Endothelial cell of umbilical vein (primary cell): ENCODE measurements at places on chromosomes 3 and 15.

GRCh38 chr15:29883126-29883525, 60.9 kb upstream of the TJP1 start:
- DNase-seq: no peak

- DNase-seq: peak; percentile 37
Measured at GRCh38 chr3:183178833-183179549, 16.5 kb upstream of the LAMP3 start.

DNA sequence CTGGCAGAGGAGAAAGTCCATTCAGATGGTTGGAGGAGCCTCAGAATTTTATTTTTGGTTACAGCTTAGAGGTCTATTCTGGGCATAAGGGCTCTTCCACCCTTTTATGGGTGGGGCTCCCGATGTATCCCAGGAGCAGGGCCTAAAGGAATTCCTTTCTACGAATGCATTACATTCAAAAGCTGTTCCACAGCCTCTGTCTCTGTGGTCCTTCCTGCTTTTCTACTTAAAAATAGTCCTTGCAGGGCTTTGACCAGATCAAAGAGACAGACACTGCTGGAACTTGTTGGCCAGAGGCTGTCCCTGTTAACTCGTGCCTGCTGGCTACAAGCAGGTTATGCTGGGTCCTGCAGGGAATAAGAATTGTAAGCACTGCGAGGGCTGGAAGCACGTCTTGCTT, 14.4 kb upstream of the NOX5 start:
- no peak for DNase-seq

GRCh38 chr3:29494305-29495036, 213.6 kb downstream of the RBMS3 start:
- peak; percentile 29 for DNase-seq

DNA sequence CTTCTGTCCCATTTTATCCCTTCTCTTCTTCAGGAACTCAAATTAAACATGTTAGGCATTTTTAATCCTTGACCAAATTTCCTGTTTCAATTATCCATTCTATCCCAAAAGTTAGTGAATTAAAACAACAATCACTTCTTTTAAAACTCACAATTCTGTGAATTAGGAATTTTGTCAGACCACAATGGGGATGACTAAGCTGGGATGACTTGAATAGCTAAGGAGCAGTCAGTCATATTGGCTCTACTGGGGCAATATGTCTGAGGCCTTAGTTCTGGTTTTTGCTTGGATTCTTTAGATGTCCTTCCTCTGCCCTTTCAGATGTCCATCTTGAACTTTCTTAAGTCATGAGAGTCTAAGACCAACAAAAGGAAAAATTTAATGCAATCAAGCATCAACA, 178.2 kb upstream of the TGFBR2 start:
- DNase-seq: no peak

- no peak for DNase-seq
Measured at GRCh38 chr3:182185313-182185712, 473.6 kb downstream of the SOX2 start.

GRCh38 chr15:82021992-82022391, 23.8 kb downstream of the MEX3B start:
- DNase-seq: no peak

- no peak for DNase-seq
Measured at GRCh38 chr15:27422997-27423396, 452.0 kb downstream of the GABRG3 start.

GRCh38 chr3:131883711-131884407, 151.0 kb downstream of the CPNE4 start:
- no peak for DNase-seq

DNA sequence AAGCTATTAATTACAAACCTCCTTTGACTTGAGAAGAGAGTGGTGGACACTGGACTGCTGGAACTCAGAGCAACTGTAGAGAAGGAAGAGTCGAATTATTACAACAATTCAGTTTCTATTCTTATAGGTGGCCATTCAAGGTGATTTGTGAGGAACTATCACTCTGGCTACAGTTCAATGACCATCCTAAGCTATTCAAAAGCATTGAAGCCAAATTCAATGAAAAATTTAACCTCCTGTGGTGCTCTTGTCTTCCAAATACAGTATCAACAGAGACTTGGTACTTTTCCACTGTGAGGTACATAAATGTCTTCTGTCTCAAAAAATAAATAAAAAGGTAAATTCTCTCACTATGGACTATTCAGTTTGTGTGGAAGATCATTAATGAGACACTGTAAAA, 513.3 kb upstream of the SEMA6D start:
- no peak for DNase-seq
